ENCODE measurements at places on chromosomes 13 and 19. TPM values are rescaled to one million over a fixed set of nuclear protein-coding genes. Genes with fewer than 3 reads are reported as not detected.

GRCh38 chr13:53167561-53167960, 138.9 kb downstream of the OLFM4 start:
- no peak for DNase-seq

DNA sequence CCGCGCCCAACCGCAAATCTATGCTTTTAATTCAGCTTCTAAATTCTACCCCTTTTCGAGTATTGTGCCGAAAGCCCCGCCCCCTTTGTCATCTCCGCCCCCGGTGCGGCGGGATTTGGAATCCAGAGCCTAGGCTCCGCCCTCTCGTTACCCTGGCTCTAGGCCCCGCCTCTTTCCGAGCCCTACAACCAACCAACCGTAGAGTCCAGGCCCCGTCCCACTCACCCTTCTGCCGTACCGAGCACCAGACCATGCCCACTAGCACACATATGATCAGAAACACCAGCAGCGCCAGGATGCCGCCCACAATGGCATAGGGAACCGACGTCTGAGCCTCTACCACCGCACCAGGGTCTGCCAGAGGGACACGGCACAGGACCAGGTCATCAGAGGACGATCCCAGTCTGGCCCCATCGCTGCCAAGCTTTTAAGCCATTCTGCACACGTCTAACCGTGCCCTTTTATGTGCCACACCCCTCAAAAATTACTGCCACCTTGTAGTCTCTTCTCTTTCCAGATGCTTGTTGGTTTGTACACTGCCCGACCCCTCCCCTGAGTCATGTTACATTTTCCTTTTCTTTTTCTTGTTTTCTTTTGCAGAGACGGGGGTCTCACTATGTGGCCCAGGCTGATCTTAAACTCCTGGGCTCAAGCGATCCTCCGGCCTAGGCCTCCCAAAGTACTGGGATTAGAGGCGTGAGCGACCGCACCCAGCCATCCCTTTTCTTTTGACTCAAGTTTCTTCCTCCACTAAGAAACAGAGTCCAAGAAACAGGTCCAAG, 4.7 kb upstream of the ZNF428 start:
- DNase-seq: no peak

The TLE2 gene
- 24.9 TPM for total RNA-seq

The JSRP1 gene
- total RNA-seq: not detected

The NLRP7 gene
- total RNA-seq: not detected

The IFNL1 gene
- total RNA-seq: not detected

The PSG7 gene
- total RNA-seq: not detected

The TMEM59L gene
- total RNA-seq: 7.5 TPM
